ENCODE measurements at places on chromosomes 4 and X.

- DNase-seq, result no peak
Observed at GRCh38 chr4:189117426-189117825, 823.2 kb upstream of the FRG1 start.

GRCh38 chrX:17285983-17286382 is 89.0 kb upstream of the NHS start:
- no peak for DNase-seq

GRCh38 chrX:9183481-9183880 is 149.6 kb upstream of the FAM9B start:
- no peak for DNase-seq

GRCh38 chrX:446245-446644 is 59.5 kb upstream of the PPP2R3B start:
- DNase-seq, result no peak

DNA sequence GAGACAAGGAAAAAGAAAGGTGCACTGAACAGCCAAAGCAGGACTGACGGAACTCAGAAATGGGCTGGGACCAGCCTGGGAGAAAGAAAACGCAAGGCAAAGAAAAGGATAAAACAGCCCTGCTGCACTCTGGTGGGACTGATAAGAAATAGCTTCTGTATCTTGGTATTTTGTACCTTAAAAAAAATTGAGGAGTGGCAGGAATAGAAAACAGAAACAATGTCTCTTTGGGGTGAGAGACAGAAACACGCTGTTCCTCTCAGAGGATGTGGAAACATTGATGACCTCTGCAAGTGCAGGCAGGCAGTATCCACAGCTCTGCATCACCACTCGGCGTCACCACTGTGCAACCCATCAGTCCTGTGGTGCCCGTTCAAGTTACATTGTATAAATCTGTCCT is 152.5 kb upstream of the SPRY1 start:
- DNase-seq, result no peak

DNA sequence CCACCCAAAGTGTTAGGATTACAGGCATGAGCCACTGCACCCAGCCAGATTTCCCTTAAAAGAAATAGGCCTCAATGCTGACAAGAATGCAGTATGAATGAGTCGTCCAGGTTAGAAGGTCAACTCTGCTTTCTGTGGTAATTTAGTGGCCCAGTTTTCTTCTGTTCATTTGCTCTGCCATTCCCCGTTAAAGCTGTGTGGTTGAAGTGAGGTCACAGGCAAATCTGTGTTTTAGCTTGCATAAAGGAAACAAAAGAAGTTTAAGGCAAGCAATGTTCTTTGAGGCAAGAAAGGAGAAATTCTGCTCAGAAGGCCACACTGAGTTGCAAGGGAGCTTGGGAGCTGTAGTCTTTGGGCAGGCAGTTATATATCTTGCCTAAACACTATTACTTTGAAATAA is 176.8 kb downstream of the LARP7 start:
- DNase-seq, result no peak

DNA sequence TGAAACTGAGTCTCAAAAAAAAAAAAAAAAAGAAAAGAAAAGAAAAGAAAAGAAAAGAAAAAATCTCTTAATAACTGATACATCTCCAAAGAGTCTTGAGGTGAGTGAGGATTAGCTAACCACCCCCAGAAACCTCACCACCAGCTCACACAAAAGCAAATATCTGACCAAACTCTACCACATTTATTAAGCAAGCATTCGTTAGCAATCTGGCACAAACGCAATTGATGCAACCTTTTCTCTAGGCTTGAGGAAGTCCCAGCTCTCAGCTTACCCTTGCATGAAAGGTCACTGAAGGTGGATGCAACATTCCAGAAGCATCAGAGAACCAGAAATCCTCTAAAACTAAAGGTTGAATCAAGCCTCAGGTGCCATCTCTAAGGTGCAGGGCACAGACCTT is 231.9 kb upstream of the BCOR start:
- no peak for DNase-seq

DNA sequence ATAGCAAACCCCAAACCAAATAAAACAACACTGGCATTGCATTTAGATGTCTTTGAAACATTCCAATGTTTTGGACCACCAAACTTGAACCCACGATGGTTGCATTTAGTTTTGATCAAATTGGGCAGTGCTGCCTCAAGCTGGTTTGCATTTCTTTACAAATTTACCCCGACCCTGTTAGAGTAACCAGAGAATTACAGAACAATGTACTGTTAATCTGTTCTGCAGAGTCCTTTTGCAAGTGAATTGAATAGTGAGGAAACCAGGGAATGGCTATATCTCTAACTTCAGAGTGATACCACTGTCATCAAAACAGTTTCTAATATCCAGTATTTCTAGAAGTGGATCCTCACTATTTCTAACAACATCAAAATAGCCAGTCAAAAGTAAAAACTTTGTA is 49.5 kb upstream of the GYPA start:
- no peak for DNase-seq

GRCh38 chrX:103585411-103586313 is at the start of gene TCEAL4:
Gene TCEAL4 (plus strand): TSS chrX:103585515. CDS start chrX:103586676, 1,161 bp downstream.
- no peak for DNase-seq

DNA sequence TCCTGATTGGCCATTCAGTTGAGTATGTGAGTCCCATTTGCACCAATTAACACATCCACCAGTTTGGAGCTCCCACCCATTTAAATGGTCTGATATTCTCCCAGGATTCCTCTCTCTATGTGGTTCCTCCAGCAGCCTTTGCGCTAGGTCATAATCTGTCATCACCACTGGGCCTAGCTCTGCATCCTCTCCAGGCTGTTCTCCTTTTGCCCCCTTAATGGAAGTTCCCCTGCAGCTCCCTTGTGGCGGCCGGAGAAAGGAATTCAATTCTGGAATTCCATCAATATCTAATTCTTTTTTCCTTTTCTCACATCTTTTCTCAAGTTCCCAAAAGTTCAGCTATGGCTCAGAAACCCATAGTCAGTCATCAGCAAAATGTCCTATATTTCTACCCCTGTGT is 2184.4 kb upstream of the AGA start:
- DNase-seq, result no peak

DNA sequence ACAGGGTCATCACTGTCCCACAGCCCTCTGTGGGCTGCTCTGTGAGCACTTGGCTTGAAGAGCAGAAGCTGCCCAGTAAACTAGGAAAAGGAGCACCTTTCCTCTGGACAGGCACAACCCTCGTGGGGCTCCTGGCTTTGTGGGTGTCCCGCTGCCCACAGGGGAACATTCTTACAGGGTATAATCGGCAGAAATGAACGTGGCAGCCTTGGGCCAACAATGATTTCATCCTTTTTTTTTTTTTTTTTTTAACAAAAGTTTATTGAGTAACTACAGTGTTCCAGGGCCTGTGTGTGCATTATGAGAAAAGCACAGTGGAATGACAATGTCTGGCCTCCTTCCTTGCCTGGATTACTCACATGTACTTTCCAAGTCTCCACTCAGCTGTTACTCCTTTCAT is 197.2 kb downstream of the PDGFC start:
- DNase-seq, result no peak

DNA sequence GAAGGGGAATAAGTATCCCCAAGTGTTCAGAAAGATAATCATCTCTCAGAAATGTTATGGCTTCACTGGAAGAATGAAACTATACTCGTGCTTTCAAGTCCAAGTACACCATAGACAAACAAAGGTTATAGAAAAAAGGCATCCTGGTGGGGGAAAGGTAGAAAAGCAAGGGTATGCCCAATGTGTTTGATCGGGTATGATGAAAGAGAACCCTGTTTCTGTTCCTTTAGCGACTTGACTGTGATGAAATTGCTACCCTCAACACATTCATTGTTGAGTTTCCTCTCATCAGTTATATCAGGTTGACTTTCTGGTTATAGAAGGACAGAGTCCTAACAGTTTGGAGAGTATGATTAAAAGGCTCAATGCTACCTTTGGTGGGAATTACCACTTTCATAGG is 464.3 kb downstream of the GRXCR1 start:
- no peak for DNase-seq

- DNase-seq, result peak; percentile 65
Observed at GRCh38 chr4:183398298-183399125, 45.9 kb upstream of the CDKN2AIP start.

DNA sequence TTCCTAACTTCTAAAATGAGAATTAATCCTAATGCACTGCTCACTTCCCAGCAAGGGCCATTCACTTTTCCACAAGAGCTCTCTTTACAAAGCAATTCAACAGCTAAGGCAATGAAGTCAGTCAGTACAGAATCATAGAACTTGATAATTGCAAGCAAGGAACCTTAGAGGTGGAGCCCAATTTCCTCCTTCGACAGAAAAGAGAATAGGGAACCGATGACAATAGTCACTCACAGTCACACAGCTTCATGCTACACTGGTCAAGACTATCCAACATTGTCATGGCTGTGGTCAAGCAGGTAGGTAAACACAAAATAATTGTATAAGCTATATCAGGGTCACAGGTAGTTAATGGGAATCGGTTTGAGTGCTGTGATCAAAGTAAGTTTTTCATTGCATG is 90.0 kb downstream of the ELOVL6 start:
- DNase-seq, result no peak
